ENCODE measurements at places on chromosomes 2 and 18.

DNA sequence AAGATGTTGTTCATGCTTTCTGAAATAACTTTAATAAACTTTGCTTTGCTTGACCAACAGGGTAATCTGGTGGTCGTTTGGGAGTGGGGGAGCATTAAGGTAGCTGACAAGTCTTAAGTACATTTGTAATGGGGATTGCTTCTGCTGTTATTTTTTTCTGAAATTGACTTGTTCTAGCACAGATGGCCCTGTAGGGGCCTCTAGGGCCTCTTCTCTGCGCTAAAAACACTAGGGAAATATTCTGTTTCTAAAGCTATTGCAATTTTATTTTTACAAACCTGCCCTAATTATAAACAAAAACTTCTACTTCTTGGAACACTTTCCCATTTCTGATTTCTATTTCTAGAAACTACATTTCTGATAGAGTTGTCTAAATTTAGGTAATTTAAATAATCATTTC is 191.3 kb upstream of the KCNJ3 start:
- no peak for DNase-seq

DNA sequence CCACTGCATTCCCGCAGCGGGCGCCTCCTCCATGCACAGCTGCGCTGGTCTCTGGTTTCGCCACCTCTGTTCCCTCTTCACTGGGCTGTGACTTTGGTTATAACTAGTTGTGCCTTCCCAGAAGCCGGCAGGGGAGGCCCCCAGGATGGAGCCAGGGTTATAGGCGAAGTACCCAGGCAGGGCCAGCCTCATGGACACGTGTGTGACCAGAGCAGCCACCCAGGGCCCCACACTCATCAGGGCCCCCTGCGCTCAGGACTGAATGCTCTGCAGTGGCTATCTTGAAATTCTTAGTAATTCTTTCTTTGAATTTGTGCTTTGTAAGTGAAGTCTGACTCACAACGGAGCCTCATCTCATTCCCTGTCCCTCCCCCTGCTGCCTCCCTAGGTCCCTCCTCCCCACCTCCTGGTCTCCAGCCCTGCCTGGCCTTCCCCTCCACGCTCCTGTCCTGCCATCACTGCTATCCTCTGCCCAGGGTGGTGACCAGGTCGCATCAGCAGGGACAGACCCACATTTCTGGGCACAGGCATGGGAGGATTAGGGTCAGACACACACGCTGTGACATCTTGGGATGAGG is 38.1 kb upstream of the LBH start:
- DNase-seq = no peak

- no peak for DNase-seq
Measured at GRCh38 chr2:84631985-84632384, 115.7 kb downstream of the DNAH6 start.

GRCh38 chr2:227222292-227222691 is 57.9 kb downstream of the COL4A3 start:
- DNase-seq = no peak

- DNase-seq = no peak
Measured at GRCh38 chr2:38394903-38395341, 17.8 kb upstream of the ATL2 start.

DNA sequence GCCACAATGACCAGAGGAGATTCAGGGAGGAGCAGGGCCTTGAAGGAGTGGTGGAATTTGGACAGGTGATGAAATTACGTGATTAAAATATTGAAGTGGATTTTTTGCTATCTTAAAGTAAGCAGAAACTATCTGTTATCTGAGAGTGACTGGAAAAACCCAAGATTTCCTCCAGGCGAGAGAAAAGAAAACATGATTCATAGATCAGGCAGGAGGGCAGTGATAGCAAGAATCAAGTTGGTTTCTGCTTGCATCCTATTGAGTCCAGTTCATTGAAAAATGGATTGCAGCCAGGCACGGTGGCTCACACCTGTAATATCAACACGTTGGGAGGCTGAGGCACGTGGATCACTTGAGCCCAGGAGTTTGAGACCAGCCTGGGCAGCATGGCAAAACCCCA is 127.8 kb downstream of the NXPH2 start:
- DNase-seq = no peak

DNA sequence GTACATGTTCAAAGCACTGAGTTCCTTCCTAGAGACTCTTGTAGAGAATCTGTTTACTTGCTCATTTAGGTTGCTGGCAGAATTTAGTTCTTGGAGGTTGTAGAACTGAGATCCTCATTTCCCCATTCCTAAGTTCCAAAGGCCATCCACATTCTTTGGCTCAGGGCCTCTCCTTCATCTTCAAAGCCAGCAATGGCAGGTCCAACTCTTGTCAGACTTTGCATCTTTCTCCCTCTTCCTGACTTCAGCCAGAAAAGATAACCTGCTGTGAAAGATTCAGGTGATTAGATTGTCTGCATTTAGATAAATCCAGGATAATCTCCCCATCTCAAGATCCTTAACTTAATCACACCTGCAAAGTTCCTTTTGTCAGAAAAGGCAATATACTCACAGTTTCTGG is 51.1 kb downstream of the SOCS6 start:
- DNase-seq = no peak

DNA sequence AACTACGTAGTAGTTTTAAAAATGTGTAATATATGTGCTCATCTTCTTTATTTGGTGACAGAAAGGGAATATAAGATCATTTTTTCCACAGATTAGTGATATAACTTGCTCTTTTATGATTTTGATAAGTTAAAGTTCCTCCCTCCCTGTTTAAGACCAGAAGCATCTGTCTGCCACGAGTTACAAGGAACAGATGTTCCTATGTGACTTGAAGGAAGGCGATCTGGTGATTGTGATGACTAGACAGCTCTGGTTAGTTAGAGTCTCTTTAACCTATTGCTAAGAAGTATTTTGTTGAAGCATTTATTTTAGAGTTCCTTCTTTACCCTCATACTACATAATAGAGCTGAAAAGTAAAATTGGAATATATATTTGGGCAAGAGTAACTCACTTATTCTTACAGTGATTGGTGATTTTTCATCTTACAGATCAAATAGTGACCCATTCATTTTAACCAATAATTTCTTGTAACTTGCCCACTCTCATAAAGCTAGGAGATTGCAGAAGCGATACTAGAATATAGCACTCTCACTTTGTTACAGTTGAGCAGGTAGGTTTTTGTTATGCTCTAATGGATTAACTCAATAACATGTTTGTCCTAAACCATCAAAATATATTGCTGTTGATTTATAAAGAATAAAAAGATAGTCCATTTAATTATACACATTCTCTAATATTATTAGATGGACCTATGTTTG is 218.7 kb downstream of the SLC4A10 start:
- DNase-seq = no peak

GRCh38 chr2:222452422-222452950 is 28.1 kb downstream of the SGPP2 start:
- no peak for DNase-seq

GRCh38 chr2:182666674-182667314 is 49.3 kb upstream of the DNAJC10 start:
- no peak for DNase-seq

- DNase-seq = no peak
Measured at GRCh38 chr18:76410660-76411417, 84.2 kb downstream of the ZNF516 start.

DNA sequence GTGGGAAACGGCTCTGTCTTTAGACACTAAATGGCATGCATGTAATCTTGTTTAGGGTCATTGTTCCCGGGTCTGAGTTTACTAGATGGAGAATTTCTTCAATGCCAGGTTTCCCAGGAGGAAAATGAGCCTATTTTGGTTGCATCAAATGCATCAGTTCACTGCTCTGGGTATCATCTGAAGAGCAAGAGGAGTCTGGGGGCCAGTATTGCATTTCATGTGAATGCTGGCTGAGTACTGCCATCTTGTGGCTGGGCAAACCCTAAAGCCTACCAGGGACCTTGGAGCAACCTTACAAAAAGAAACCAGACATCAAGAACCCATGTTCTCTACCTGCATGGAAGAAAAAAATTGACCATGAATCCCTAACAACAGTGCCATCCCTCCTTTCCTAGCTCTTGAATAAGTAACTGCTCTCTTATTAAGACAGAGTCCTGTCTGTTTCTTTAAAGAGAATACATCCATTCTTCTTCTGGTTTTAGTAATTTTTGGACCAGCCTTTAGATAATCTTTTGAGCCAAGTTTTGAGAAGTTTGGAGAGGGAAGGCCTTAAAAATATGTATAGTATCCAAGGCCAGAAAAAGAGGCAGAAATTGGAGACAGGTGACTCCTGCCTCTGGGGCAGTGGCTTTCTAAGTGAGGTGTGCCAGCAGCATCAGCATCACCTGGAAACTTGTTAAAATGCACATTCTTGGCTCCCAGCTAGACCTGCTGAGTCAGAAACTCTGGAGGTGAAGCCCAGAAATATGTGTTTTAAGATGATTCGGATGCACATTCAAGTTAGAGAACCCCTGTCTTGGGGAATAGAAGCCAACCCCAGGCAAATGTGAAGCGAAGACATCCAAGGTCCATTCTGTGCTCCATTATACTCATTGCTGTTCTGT is 261.0 kb upstream of the CXCR4 start:
- peak; percentile 81 for DNase-seq

Data from stimulated activated CD8-positive, alpha-beta memory T cell treated with anti-CD3 and anti-CD28 coated beads, Interleukin-4, amount 100 ng/mL, for 48 hours (primary cell).